Small intestine (tissue), 16 donors: ENCODE measurements at places on chromosomes 2 and 18.

DNA sequence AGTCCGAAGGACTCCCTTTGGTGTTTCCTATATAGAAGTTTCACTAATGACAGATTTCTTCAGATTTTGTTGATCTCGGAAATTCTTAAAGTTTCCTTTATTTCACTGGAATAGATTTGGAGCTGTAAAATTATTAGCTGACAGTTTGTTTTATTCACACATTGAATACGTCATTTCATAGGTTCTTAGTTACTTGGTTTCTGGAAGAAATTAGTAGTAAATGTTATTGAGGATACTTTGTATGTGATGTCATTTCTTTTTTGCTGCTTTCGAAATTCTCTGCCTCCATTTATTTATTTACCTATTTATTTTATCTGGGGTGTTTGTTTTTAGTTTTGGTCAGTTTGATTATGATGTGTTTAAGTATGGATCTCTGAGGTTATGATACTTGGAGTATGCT lies 1205.9 kb upstream of the GYPC start:
- DNase-seq: no peak

DNA sequence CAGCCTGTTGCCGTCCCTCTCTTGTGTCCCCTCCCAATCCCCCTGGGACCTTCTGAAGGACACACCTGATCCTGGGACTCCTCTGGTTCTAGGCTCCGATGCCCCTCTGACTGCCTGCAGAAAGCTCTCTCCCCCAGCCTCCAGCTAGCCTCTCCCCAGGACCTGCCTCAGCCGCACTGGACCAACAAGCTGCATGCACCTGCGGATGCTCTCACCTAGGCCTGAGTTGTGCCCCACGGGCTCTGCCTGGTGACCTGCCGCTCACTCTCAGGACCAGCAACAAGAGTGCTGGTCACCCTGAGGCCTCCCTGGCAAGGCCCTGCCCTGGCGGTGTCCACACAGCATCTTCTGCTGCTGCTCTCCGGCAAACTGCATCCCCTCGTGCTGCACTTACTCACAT lies 63.0 kb downstream of the EIPR1 start:
- DNase-seq: no peak

- DNase-seq: no peak
These were observed 133.0 kb downstream of the TPGS2 start for GRCh38 chr18:36695806-36696205.

DNA sequence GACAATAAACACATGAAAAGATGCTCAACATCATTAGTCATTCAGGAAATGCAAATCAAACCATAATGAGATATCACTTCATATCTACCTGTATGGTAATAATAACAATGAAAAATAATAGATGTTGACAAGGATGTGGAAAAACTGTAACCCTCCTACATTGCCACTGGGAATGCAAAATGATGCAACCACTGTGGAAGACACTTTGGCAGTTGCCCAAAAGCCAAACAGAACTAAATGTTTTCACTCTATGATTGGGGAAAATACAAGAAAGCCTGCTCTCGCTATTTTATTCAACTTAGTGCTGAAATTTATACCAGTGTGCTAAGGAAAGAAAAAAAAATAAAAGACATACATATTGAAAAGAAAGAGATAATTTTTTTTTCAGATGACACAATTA lies 934.5 kb downstream of the CNTNAP5 start:
- no peak for DNase-seq

DNA sequence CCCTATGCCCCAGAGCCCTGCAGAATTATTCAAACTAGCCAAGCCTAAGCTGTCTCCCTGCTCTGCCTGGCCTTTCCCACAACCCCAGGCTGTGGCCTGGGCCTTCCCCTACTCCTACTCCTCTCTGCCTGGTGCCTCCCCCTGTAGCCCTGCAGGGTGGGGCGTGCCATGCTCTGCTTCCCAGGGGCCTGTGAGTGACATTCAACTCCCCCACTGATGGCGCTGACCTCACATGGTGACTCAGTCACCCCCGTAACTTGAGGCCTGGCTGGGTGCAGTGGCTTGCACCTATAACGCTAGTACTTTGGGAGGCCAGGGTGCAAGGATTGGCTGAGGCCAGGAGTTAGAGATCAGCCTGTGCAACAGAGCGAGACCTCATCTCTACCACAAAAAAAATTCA lies 60.6 kb downstream of the KIF1A start:
- DNase-seq: no peak

DNA sequence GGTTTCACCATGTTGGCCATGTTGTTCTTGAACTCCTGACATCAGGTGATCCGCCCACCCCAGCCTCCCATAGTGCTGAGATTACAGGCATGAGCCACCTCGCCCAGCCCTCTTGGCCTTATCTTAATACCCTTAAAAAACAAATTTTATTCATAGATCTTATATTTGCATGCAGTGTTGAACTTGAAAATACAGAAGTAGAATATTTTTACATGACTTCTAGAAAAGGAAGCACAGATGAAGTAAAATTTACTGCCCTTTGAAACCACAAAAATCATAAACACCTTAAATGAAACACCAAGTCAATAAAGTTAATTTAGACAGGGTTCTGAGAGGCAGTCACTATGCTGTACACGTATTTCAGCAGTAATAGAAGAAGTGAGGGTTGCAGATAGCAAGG lies 145.7 kb downstream of the CERS6 start:
- no peak for DNase-seq

DNA sequence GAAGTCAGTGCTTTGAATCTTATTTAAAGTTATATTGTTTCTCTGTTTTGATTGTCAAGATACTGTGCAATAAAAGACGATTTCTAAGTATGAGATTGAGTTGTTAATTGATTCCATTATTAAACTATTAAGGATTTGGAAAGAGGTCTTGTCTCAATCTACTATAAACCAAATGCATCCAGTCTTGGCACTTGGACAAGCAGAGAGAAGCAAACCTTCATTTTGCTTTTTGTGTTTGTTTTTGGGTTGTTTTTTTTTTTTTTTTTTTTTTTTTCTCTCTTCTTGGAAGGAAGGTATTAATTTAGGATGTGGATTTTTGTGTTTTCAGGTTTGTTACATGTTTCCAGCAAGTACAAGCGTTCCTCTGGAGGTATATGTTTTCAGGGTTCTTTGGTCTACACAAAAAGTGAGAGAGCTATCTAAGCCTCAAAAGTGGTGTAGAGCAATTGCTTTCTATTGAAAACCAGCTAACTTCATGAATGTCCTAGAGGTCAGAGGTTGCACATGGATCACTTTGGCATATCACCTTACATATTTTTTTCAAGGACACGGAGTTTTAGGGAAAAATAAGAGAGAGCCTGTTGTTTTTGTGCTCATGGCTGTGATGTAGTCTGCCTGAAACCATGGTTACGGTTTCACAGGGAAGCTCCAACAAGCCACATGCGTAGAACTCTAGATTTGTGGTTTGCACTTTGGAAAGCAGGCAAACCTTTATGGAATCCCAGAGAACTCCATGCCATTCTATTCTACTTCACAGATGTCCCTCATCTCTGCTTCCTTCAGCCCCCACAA lies 1.8 kb downstream of the PRKCE start:
- DNase-seq: no peak

GRCh38 chr2:143121957-143122356 lies 7.3 kb upstream of the ARHGAP15 start:
- DNase-seq: no peak

DNA sequence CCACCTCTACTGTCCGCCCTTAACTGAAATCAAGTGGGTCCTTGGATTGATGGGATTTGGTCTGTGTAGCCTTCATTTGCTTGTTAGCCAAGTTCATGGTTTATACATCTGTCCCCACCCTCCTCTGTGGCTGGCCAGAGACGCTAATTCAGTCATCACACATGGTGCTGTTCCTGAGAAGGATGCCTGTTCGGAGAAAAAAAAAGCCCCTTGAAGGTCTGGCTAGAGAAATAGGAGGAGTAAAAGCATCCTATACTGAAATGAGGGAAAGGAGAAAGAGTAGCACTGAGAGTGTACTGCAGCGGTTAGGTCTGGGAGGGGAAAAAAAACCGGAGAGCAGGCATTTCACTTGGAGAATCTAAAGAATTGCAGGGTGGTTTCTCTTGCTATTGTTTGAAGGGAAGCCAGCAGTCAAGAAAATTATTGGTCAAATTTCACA lies 180.6 kb upstream of the EPAS1 start:
- no peak for DNase-seq

DNA sequence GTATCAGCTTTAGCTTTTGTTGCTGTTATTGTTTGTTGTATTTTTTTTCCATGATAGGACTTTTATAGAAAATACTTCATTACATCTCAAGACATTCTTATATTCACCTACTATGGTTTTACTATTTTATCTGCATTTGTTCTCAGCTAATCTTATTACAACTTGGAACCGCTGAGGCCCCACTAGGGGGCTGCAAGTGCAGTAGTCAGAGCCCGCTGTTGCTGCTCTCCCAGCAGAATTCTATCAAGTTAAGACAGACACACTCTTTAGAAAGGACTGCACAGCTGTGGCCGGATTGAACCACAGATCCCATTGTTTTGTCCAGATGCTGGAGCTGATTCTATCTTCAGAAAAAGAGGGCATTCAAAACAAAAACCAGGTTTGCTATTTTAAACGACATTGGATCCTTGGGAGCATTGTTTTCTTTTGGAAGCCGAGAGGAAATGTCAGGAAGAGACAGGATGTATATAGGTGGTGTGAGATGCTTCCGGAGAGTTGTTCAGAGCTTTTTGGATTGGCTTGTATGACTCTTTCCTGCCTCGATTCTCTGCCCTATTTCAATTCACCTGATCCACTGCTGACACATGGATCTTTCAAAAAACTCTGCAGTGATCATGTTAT lies 105.7 kb upstream of the GAREM1 start:
- no peak for DNase-seq

- no peak for DNase-seq
These were observed 382.1 kb downstream of the ZEB2 start for GRCh38 chr2:144137705-144138428.

DNA sequence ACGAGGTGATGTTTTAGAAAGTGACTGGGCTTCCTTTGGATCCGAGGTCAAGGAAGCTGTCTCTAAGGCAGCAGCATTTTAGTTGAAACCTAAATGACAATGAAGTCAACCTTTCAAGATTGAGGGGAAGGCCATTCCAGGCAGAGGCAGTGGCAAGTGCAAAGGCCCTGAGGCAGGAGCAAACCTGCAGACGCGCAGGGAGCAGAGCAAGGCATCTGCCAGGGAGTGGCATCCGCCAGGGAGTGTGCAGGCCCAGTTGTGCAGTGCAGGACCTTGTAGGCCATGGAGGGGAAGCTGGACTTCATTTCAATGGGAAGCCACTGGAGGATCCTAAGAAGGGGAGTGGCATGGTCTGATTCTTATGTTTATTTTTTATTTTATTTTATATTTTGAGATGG lies 154.7 kb upstream of the SIX3 start:
- DNase-seq: no peak

GRCh38 chr18:74856928-74857327 lies 259.3 kb downstream of the ZNF407 start:
- no peak for DNase-seq

- DNase-seq: no peak
These were observed 59.8 kb downstream of the SLC4A3 start for GRCh38 chr2:219687272-219687671.

DNA sequence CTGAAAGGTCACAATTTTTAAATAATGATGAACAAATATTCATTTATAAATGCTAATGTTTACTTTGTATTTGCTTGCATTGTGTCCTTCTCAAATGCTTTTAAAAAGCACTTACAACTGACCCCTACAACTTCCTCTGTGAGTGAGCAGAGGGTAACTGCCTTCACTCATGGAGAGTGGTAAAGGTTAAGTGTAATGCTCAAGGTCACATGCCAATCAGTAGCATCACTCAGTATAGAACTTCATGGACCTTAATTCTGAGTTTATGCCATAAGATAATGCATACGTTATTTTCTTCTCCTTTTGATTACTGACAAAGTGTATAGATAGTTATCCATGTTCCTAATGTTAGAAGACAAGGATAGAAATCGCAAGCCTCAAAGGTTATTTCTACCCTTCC lies 91.8 kb upstream of the SERTAD2 start:
- no peak for DNase-seq

GRCh38 chr2:199756743-199757142 lies 94.2 kb downstream of the FTCDNL1 start:
- no peak for DNase-seq

DNA sequence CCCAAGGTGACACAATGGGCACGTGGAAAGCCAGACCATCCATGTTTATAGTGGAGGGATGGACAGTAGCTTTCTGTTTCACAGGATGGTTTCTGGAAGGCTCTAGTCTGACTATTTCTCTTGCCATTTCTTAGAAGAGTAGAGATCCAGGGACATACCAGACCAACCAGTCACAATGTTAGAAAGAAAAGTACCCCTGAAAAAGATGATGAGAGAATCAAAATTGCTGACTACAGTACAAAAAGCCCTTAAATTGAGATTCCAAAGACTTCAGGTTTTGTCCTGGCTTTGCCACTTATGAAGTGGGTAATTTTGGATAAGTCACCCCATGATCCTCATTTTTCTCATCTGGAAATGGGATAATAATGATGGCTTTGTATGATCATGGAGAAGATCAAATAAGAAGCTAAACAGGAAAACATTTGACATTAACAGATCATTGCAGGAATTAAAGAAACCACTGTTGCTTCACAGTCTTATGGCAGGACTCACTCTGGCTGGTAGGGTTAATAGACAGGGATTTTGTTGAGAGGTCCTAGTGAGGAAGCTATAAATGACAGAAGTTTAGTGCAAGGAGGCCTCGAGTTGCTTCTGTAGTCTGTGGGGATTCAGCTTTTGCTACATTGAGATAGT lies 386.0 kb downstream of the IRS1 start:
- DNase-seq: no peak

DNA sequence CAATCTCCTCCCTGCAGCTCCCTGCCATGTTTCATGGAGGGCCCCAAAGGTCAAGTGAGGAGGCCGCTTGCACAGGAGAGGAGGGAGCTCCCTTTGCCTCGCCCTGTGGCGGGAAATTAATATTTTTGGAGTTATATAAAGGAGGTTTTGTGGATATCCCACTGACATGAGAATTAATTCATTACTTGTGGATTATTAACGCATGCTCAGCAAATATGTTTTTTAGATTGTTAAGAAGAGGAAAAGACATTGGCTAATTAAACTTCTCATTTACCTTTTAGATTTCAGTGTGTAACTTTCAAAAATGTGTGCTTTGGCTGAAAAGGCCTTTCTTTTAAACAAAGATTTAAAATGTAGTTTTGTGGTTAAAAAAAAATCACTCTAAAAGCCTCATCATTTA lies 474.0 kb downstream of the SOCS6 start:
- DNase-seq: no peak

DNA sequence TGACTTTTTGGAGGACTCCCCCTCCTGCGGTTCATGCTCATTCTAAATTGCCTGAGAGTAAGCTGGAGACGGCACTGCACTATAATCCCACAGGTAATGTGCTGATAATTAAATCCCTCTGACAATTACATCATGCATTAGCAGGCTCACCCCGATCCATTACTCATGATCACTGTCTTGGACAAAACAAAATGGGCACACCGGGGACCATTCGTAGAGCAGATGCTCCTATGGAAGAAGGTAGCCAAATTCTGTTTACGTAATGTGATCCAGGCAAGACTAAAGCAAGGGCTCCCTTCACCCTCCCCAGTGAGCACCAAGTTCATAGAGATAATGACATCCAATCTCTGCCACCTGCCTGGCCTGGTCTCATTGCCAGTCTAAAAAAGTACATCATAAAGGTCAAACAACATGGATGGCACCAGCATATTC lies 657.1 kb upstream of the SOX11 start:
- no peak for DNase-seq
